DMS153 (cell line): ENCODE measurements at places on chromosomes 1 and 21.

DNA sequence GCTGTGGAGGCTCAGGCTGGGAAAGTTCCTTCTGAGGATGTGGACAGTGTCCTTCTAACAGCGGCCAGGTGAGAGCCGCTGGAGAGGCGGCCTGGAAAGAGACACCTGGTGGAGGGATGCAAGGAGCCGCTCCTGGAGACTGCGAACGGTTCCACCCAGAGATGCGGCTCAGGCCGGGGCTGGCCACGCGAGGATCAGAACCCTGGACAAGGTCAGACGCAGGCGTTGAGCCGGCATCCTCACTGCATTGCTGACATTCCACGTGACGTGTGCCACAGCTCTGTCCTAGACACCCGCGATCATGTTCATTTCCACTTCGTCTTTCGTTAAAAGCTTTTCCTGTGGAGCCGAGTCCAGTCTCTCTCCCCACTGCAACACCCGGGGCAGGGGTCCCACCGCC lies 28.8 kb downstream of the CFAP74 start:
- DNase-seq = no peak

DNA sequence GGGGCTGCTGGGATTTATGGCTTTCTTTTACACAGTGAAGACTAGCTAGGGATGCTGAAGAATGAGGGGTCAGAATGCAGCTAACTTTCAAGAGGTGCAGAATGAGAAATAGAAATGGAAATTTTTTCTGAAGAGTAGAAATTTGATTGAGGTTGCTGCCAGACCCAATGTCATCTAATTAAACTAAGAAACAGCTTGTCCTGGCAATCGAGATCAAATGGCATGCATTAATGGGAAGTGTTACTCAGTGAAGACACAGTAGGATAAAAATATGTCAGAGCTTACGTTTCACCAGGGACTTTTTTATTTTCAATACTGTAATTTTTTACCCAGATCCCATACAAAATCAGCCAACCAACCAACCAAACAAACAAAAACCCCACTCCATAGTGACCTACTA lies 306.0 kb downstream of the GRIK1 start:
- no peak for DNase-seq

DNA sequence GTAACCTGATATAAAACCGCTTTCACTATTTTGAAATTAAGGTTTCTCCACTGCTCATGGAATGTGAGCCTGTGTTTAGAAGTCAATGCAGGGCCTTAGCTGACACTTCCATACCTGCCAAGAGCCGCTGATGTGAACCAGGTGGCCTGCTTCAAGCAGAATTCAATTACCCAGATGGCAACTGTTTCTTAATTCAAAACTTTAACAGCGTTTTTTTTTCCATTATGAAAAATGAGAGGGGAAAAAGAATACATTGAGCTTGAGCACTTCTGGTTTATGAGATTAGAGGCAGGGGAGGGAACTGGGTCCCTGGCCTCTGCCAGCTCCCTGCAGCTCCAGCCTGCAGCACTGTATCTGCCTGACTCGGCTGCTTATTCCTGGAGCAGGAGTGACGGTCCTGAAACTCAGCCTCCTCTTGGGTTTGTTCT lies 7.7 kb upstream of the ATP1A1 start:
- no peak for DNase-seq

DNA sequence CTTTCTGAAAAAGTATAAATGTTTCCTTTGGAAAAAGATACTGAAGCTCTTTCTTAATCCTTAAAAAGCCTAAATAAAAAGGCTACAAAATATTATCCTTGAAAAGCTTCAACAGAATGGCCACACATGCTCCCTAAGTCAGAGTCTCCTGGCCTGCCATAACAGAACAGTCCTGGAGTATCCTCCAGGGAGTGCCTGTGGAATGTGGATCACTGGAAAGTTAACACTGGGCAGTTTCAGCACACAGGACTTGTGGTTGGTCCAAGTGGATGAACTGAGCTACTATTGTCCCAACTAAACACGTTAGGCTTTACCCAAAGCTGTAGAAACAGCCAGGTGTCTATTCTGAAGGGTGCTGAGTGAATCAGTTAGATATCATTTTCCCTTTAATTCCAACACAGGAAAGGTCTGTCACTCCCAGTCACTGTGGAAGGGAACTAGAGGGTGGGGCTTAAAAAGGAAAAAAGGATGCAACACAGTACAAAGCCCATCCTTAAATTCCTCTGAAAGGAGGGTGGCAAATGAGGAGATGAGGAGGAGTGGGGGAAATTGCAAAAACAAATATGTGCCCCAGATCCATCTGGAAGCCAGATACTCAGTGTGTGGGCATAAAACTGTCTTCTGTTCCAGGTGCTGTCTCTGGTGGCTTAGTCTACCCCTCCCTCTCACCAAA lies 196.3 kb upstream of the SPAG17 start:
- no peak for DNase-seq

DNA sequence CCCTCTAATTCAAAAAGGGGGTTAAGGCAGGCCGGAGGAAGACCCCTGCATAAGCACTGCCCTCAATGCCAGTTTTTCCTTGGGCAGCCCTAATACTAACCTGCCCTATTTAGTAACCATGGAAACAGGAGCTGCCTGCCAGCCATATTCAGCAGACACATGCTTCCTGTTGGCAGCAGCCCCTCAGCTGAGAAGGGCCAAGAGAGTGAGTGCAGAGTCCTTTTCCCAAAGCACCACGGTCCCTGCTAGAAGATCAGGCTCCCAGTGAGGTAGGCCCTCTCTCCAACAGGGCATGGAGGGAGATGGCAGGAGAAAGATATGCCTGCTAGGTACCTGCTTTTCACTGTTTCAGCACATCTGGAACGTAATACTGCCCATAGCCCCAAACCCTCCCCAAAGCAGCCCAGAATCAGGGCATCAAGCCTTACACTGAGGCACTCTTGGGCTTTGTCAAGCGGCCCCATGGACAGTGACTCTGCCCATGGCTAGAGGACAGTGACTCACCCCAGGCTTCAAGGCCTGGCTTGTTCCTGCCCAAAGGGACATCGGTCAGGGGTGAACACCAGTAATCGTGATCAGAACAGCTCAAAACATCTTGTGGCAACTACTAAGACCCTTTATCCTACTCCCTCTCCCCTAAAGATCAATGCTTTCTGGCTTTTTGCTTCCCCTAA lies 64.5 kb downstream of the BCAR3 start:
- peak; percentile 26 for DNase-seq

GRCh38 chr1:62222321-62222720 lies 27.7 kb downstream of the L1TD1 start:
- no peak for DNase-seq

DNA sequence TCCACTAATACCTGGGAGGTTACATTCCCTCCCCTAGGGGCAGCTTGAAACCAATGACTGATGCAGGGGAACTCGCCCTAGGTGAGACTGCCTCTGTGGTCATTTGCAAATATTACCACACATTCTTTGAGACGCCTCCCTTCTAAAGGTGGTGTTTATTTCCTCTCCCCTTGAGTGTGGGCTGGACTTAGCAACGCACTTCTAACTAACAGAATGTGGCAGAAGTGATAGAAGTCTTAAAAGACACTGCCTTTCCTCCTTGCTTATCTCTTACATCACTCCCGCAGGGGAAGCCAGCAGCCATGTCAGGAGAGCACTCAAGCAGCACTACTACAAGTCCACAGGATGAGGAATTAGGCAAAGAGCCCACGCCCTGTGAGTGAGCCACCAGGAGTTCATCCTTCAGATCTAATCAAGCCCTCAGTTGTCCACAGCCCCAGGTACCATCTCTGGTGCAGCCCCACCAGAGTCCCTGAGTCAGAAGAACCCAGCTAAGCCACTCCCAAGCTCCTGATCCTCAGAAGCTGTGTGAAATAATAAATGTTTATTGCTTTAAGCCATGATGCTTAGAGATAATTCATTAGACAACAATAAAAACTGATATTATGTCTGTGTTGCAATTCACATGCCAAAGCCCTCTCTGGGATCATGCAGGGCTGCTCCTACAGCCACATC lies 14.8 kb upstream of the MATN1 start:
- DNase-seq = no peak

DNA sequence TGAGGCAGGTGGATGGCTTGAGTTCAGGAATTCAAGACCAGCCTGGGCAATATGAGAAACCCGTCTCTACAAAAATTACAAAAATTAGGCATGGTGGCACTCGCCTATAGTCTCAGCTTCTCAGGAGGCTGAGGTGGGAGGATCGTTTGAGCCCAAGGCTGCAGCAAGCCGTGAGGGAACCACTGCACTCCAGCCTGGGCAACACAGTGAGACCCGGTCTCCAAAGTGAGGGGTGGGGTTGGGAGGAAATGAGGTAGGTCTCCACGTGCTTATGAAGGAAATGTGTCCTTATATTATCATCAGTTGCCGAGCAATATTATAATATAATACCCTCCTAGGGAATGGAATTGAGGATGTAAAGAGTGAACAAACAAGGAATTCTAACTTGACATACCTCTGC lies 2.7 kb downstream of the TMEM50B start:
- DNase-seq = no peak

DNA sequence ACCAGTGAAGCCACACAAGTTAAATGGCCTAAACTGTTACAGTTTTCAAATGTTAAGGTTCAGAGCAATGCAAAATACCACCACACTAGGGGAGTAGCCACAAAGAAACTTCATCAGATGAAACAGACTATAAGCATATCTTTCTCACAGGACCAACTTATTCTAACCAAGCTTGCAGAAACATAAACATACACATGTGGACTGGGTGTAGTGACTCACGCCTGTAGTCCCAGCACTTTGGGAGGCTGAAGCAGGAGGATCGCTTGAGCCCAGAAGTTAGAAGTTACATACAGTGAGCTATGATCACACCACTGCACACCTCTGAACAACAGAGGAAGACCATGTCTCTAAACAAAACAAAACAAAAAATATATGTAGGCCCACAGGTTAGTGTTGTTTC lies 17.3 kb downstream of the WDR47 start:
- no peak for DNase-seq

DNA sequence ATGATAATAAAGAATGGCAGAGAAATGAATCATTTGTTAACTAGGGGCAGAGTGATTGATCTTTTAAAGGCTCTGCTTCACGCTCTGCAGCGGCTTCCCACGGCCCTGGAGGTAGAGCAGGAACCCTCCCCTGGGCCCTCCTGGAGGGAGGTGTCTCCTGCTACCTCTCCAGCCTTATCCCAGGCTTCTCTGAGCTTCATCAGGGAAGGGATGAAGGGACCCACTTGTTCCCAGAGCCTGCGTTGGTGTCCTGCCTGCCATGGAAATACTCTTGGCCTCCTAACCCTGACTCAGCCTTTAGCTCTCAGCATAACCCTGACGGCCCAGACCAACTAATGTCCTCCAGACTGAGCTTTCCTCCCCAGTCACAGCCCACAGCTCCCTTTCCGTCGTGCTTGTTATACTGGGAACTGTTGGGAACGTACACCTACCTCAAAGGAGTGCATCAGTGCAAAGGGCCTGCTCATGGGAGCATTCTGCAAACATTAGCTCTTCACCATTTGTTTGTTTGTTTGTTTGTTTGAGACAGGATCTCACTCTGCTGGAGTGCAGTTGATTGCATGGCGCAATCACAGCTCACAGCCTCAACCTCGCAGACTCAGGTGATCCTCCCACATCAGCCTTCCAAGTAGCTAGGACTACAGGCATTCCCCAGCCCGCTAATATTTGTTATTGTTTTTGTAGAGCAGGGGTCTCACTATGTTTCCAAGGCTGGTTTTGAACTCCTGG lies 17.4 kb upstream of the HNRNPU start:
- no peak for DNase-seq

GRCh38 chr1:168565825-168566224 lies 10.6 kb upstream of the XCL1 start:
- DNase-seq = no peak
